IMR-90 (cell line): ENCODE measurements at places on chromosomes 5 and 9. TPM values are rescaled to one million over a fixed set of nuclear protein-coding genes. Genes with fewer than 3 reads are reported as not detected.
A peak's percentile ranks its signal among the peaks of the same experiment; 100 is the strongest.

DNA sequence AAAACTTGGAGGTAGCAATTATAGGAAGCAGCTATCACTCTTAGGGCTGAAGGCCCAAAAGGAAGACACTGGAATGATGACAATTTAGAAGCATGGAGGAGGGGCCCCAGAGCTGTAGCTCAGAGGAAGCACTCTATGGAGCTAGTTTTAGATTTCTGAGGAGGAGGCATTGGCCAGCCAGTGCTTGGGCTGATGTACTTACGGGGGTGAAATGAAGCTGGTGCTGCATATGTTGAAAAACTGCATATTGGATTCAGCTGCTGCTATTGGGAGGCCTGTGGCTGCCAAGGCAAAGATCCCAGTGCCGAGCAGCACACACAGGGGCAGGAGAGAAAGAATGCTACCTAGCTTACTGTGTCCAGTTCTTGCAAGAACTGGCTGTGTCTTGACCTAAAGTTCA is 53.9 kb upstream of the HMHB1 start:
- H3K27me3 ChIP-seq: no peaks in the 10 kb centered on the region
- DNase-seq: no peak

Gene KIF12
- not detected in 2 replicates for total RNA-seq

Gene FCN1
- total RNA-seq: not detected in 2 replicates

Gene ICE1
- 18.5 and 26.7 TPM in 2 replicates for total RNA-seq

GRCh38 chr9:127142291-127142690 is 19.9 kb upstream of the ANGPTL2 start:
- peaks cover 2% of the 10 kb centered on the region; the same call in 1 of the 2 replicates for H3K4me1 ChIP-seq
- no peak for DNase-seq
- no peak overlapping the region for H3K4me3 ChIP-seq
- H3K27me3 ChIP-seq: peaks cover 4% of the 10 kb centered on the region; the same call in 1 of the 2 replicates

DNA sequence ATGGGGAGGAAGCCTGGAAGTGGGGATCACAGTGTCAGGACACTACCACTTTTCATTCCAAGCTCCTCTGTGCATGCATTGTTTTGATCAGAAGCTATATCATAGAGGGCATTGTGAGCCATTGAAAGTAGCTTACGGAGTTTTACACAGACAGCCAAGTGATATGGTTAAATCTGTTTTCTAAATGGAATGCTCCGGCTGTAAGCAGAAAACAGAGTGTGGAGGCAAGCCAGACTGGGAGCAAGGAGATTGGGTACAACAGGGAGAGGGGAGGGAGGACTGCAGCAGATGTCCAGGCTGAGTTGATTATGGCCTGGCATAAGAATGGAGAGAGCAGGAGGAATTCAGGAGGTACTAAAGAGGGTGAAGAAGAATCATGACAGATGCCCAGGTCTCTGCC is 15.5 kb upstream of the SOWAHA start:
- H3K4me1 ChIP-seq: 0 out of 2 replicates have a peak, but pooled peaks cover 2% of the 10 kb centered on the region
- no peak overlapping the region for H3K27ac ChIP-seq
- no peaks in the 10 kb centered on the region for H3K36me3 ChIP-seq
- H3K27me3 ChIP-seq: peaks cover 19% of the 10 kb centered on the region
- DNase-seq: no peak

- H3K27ac ChIP-seq: no peak overlapping the region; the same call in 1 of the 2 replicates
- peaks cover 21% of the 10 kb centered on the region for H3K4me1 ChIP-seq
- H3K36me3 ChIP-seq: no peaks in the 10 kb centered on the region
- no peak overlapping the region for H3K4me3 ChIP-seq
- no peak for DNase-seq
These were observed 72.0 kb upstream of the RAI14 start for GRCh38 chr5:34584165-34584564.

DNA sequence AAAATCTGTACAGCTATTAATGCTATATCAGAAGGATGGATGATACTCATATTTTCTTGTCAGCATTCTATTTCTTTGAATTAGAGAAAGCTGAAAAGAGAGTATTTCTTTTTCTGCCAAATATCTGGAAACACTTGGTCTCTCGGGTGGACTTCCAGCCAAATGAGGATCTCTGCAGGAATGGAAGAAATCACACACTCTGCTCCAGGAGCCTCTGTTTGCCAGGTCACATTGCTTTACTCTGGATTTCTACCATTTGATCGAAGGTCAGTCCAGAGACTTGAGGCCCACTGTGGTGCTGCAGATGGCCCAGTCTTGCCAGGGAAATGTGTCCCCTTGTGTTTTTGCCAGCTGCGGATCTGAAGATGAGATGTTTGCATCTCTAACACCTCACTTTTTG is 154.1 kb downstream of the PCSK1 start:
- H3K4me3 ChIP-seq: no peak overlapping the region
- H3K36me3 ChIP-seq: no peaks in the 10 kb centered on the region
- peaks cover 4% of the 10 kb centered on the region; the same call in 1 of the 2 replicates for H3K4me1 ChIP-seq
- H3K27ac ChIP-seq: no peak overlapping the region
- no peaks in the 10 kb centered on the region for H3K27me3 ChIP-seq

Gene TERT
- total RNA-seq: not detected in 2 replicates

Gene IL13
- total RNA-seq: not detected in 2 replicates

Gene SLC6A19
- not detected in 2 replicates for total RNA-seq

GRCh38 chr5:150299571-150300327 is 3.0 kb downstream of the ARSI start:
- H3K27ac ChIP-seq: peak overlapping the region; percentile 64
- H3K27me3 ChIP-seq: no peaks in the 10 kb centered on the region
- H3K36me3 ChIP-seq: peaks cover 12% of the 10 kb centered on the region; the same call in 1 of the 2 replicates
- no peak for DNase-seq

Gene IFNB1
- not detected in 2 replicates for total RNA-seq
